Activated CD8-positive, alpha-beta memory T cell treated with anti-CD3 and anti-CD28 coated beads for 1 hour (primary cell): ENCODE measurements at places on chromosomes 4 and X.

- DNase-seq, result no peak
Measured at GRCh38 chr4:3472411-3473141, 9.5 kb downstream of the DOK7 start.

DNA sequence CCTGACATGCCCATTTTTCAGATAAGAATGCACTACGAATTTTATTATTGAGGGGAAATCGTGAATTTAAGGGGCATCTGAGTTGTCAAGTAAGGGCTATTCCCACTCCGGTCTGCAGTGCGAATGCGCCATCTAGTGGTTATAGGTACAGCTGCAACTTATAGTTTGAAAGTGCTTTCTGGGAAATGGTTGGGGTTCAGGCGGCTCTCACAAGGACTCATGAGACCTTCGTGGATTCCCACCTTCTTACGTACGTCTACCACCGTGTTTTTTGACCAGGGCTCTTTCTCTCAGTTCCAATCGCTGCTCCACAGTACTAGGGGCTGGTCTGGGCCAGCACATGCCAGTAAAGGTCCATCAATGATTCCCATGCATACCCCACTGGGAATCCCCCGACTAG, 12.3 kb downstream of the MSL3 start:
- DNase-seq, result no peak

- DNase-seq, result no peak
Measured at GRCh38 chr4:15149839-15150592, 147.7 kb downstream of the CPEB2 start.

GRCh38 chrX:14266705-14267104, 237.0 kb upstream of the GEMIN8 start:
- no peak for DNase-seq

DNA sequence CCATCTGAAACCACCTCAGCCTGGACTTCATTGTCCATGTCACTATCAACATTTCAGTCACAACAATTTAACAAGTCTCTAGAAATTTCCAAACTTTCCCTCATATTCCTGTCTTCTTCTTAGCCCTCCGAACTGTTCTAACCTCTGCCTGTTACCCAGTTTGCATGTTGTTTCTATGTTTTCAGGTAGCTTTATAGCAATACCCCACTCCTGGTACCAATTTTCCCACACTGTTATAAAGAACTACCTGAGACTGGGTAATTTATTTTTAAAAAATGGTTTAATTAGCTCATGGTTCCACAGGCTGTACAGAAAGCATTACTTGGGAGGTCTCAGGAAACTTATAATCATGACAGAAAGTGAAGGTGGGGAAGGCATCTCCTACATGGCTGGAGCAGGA, 679.2 kb upstream of the FRG1 start:
- no peak for DNase-seq

GRCh38 chr4:8324640-8325239, 55.2 kb downstream of the HTRA3 start:
- DNase-seq, result no peak

- DNase-seq, result no peak
Measured at GRCh38 chrX:47933946-47934345, 69.8 kb downstream of the ZNF182 start.

GRCh38 chr4:54165438-54165837, 63.7 kb upstream of the PDGFRA start:
- no peak for DNase-seq

GRCh38 chrX:135328421-135329005, 19.2 kb downstream of the ETDC start:
- DNase-seq, result no peak

- no peak for DNase-seq
Measured at GRCh38 chr4:104451573-104451972, 43.1 kb downstream of the CXXC4 start.

GRCh38 chr4:22553560-22553959, 37.7 kb upstream of the ADGRA3 start:
- no peak for DNase-seq

DNA sequence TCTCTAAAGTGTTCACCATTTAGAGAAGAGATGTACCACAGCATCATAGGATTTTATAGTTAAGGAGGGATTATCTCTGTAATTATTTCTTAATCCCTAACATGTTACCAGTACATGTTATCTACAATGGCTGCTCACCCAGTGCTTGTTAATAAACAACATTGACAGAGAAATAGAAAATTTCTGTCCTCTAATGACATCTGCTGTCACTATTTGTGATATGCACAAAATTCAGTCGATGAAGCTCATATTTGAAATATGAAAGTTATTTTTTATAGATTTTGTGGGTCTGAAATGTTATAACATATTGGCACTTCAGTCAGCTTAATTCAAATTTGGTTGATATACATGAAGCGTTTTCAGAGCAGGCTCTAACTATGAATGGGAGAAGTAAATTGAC, 48.8 kb upstream of the GRXCR1 start:
- DNase-seq, result no peak

DNA sequence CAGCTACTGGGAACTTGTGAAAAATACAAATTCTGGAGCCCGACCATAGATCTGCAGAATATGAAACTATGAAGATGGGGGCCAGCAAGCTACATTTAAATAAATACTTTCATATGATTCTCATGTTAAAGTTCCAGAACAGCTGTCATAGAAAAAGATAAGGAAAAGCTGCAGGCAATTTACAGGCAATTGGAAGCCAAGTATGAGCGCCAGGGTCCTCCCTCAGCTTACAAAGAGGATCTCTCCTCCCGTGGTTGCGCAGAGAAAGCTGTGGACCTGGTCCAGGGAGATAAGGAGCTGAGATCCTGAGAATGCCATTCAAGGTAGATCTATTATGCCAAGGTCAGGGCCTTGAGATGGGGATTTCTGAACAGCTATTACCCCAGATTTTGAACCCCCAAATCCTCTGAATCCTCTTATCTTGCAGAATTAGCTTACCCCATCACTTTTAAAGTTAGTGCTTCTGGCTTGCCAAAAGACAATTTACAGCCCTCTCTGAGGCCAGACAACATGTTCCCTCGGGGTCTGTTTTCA, 25.6 kb upstream of the FRAS1 start:
- no peak for DNase-seq

DNA sequence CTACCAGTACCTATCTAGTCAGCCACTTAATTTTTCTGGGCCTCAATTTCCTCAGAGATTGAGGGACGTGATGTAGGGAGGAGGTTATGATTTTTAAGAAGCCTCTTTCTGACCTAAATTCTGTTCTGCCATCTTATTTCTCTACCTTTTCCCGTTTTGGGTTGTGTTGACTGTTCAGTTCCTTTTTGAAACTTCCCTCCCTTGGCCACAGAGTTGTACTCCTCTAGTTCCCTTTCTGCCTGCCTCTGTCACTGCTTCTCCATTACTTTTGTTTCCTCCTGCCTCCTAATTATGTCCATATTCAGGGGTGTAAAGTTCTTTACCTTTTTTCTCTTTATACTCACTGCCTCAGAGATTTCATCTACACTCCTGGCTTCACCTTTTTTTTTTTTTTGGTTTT, 25.4 kb downstream of the CLCN5 start:
- no peak for DNase-seq

- DNase-seq, result no peak
Measured at GRCh38 chr4:33911959-33912358, 2332.4 kb downstream of the ARAP2 start.

GRCh38 chr4:175873707-175874106, 61.6 kb upstream of the GPM6A start:
- DNase-seq, result no peak

DNA sequence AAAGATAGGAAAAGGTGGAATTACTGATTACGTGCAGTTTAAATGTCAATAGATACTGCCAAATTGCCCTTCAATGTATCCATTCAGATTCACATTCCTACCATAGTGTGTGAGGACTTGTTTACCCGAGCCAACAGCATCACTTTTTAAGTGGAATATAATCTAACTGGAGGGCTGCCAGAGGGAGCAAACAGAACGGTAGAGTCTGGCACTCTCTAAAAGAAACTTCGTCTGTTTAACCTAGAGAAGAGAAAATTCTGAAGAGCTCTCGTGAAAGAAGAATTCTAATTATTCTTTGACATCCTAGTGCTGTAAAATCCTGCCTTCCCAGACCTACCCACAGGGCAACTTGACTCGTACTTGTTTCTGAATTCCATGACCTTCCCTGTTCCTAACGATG, 23.2 kb downstream of the SMIM43 start:
- no peak for DNase-seq

DNA sequence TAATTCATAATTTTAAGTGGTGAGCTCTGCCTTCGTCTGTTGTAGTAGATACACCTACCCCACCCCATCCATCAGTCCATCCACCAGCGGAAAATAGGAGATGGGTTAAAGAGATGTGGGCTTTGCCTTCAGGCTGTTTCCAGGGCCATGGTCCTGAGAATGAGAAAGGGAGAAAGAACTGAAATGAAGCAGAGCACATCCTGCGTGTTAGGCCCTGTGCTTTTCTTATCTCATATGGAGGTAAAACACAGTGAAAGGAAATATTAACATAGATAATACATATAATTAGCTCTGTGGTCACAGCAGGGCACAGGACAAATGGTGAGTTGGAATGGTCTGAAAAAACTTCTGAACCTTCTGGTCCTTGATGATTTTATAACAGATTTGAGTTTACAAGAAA, 393.5 kb downstream of the BMPR1B start:
- DNase-seq, result no peak

DNA sequence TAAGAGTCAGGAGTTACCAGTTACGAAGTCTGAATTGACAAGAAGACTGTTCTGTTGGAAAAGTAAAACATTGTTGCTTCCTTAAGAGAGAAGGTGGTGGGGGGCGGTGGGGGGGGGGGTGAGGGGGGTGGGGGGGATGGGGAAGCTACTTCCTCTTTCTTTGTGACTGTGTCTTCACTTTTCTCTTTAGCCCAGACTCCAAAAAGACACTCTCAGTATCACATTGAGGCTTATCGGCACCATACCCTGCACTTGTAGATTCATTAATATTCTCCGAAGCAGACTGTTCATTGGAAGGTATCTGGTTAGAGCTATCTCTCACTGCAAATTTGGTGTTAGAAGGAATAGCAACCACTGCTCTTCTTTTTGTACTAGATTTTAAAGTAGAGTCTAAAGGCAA, 94.5 kb upstream of the IL13RA1 start:
- DNase-seq, result no peak
